ENCODE measurements at places on chromosomes 2 and 18.
A peak's percentile ranks its signal among the peaks of the same experiment; 100 is the strongest.

DNA sequence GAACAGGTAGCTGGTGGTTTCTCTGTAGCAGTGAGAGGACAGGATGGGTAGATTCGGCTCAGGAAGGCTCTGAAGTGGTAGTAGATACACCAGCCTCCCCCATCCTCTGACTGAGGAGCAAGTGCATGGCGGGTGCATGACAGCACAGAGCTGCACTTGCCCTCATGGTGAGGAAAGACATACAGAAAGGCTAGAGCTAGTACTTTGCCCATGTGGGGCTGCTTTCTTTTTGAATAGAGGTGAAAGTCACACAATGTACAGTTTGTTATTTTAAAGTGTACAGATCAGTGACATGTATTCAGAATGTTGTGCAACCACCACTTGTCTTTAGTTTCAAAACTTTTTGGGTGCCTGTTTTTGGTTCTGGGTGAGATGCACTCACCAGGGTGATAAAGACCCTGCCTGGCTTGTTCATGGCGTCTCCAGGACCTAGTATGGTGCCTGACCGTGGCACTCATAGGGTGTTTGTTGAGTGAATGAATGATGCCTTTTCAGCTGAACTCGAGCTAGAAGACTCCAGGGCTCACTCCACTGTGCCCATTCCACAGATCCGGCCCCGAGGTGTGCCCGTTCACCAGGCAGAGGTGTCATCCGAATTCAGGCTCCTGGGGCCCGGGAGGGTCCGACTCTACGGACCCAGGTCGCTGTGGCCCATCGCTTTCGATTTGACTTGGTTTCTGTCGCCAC lies 421 bp upstream of the VAMP5 start:
- DNase-seq = no peak

DNA sequence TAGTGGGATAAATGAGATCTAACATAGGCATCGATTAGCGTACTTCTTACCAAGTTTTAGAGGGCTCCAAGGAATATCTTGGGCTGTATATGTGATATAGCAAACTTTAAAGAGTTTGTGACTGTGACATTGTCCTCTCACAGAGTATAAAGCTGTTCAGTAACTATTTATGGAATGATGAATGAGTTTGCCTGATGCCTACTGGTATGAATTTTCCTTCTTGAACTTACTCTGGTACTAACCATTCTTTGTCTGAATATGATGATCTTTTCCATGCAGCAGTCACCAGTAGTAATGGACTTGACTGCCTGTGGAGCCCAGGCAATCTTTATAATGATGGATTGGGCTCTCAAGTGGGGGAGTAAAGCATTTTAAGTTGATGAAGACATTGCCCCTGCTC lies 120.5 kb downstream of the PARD3B start:
- DNase-seq = no peak

DNA sequence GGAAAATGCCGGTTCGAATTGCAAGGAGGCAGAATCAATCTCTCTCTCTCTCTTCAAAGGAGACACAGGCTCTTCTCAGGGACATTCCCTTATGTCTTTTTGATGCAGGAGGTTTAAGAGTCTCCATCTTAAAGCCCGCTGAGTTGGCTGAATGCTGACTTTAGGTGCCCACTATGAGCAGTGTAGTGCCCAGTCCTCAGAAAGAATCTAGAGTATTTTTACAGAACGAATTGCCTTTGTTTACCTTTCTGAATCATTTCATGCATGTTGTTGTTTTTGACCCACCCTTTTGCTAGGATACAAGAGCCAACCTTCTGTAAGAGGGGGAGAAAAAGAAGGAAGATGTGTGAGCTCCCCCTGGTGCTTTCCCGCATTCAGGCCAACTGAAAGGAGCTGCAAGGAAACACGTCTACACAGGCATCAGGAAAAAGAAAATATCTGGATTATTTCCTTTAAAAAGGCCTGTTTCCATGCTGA lies 193.5 kb upstream of the TCF4 start:
- peak; percentile 46 for DNase-seq

- DNase-seq = no peak
Observed at GRCh38 chr18:43744960-43745745, 467.9 kb upstream of the SYT4 start.

DNA sequence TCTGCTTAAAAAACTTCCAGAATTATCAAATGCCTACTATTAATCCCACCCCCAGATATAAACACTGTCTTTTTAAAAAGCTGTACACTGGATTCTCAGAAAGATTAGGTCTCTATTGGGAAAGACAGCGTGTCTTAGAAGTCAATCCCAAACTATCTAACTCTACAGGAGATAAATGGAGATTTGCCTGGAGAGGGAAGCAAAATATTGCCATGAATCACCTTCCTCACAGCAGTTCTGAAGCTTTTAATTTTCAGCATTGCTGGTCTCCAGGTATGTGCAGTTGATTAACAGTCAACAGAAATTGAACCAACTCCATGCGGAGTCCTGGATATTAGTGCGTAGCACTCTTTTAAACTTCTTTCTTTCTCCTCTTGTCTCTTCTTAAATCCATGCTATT lies 122.2 kb downstream of the DSC3 start:
- DNase-seq = no peak

DNA sequence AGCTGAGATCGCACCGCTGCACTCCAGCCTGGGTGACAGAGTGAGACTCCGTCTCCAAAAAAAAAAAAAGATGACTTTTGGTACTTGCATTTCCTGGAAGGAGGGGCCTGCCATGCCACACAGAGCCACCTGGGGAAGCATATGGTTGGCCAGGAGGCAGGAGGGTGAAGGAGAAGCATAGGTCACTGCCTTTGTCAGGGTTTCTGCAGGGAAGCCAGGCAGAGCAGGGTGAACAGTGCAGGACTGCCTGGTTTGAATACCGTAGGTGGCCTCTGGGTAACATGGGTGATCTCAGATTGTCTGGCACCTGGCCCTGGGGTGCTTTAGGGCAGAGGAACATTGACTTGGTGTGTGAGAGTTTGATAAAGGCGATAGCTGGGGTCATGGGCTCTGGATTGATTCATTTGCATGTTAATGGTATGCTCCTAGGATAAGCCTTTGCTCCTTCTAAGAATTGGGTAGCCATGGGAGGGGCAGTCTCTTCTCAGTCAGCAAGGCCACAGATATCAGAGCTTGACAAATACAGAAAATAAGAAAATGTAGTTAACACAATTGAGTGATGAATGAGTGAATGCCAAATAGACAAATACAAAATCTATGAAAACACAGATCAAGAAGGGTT lies 124.0 kb upstream of the SEC11C start:
- DNase-seq = no peak

GRCh38 chr2:88932686-88933085 lies 241.2 kb downstream of the RPIA start:
- no peak for DNase-seq

DNA sequence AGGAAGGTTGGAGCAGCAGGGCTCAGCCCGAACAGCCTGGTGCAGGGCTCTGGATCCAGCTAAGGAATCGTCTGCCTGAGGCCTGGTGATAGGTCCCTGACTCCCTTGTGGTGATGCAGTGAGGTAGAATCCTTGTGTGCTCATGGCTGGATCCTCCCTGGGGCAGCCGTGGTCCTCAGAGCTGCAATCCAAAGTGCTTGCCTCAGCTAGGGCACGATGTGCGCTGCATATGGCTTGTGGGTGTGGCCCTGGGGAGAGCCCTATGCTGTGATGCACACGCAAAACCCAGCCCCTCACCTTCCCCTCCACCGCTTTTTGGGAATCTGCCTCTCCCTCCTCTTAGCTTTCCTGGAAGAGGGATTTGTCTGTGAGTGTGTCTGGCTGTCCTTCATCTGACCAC lies 142.2 kb downstream of the DYSF start:
- no peak for DNase-seq

DNA sequence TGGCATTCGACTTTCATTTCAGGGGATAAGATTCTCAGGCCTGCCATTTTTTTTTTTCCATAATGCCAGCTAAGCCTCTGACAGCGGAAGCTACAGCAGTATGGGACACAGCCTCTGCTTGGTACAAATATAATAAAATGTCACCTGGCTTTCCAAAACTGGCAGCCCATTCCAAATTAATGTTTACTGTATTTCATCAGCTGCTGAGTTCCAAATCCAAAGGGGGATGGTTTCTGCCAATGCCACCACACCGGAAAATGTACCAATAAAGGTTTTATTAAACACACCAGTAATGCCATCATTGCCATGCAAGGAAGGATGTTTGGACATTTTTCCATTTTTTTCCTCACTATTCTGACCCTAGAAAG lies 275.8 kb upstream of the CCDC68 start:
- DNase-seq = no peak

GRCh38 chr2:19580830-19581229 lies 222.4 kb upstream of the OSR1 start:
- DNase-seq = no peak

DNA sequence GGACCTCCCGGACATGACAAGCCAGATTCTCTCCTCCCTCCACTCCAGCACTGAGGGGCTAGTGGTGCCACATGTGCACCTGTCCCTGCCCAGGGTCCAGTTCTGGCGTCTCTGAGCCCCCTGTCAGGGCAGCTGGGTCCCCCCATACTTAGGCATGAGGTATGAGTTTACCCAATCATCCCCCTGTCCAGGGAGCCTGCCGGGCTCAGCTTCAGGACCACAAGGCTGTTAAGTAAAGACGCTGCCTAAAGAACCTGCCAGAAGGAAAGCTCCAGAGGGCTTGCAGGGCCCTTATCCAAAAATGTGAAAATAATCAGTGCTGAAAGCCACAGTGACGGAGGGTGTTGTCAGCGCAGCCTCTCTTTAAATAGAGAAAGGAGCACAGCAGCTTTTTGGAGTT lies 40.0 kb downstream of the SH3BP4 start:
- no peak for DNase-seq

GRCh38 chr2:106108351-106108750 lies 85.8 kb downstream of the UXS1 start:
- DNase-seq = no peak

- no peak for DNase-seq
Observed at GRCh38 chr2:68390586-68390985, 25.5 kb downstream of the PLEK start.

GRCh38 chr2:72797740-72798139 lies 28.1 kb downstream of the EXOC6B start:
- no peak for DNase-seq

- no peak for DNase-seq
Observed at GRCh38 chr2:177489719-177490301, 97.2 kb downstream of the AGPS start.

DNA sequence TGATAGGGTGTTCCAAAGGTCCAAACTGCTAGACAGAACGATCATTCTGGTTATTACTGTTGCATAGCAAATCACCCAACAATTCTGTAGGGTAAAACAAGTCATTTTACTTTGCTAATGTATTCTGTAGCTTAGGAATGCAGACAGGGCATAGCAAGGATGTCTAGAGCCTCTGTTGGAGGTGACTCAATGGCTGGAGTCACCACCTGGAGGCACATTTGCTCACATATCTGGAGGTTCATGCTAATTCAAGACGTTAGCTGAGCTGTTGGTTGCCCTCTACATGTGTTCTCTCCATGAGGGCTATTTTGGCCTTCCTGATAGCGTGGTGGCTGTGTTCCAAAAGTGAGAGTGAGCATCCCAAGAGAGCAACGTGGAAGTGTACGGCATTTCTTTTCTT lies 22.5 kb upstream of the ST8SIA3 start:
- no peak for DNase-seq

DNA sequence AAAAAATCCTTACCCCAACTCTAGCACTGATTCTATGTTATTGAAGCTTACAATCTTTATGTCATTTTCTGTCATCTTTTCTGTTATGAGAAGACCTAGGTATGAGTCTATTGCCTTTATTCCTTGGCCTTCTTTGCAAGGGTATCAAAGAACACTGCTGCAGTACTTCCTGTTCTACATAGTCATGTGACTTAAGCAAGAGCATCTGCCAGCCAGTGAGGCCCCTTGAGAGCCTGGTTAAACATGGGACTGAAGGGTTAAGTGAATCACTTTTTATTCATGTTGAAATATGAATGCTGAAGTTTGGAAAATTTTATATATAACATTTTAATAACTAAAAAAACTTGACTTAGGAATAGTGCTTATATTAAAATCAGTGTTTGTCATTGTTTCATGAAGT lies 844 bp upstream of the CPS1 start:
- no peak for DNase-seq

GRCh38 chr18:44090453-44090852 lies 590.2 kb upstream of the SETBP1 start:
- DNase-seq = no peak

- no peak for DNase-seq
Observed at GRCh38 chr2:134217924-134218323, 35.9 kb upstream of the MGAT5 start.

GRCh38 chr18:79542876-79543750 lies 136.5 kb upstream of the CTDP1 start:
- no peak for DNase-seq

GRCh38 chr2:174688079-174688478 lies 76.2 kb downstream of the CHRNA1 start:
- no peak for DNase-seq

DNA sequence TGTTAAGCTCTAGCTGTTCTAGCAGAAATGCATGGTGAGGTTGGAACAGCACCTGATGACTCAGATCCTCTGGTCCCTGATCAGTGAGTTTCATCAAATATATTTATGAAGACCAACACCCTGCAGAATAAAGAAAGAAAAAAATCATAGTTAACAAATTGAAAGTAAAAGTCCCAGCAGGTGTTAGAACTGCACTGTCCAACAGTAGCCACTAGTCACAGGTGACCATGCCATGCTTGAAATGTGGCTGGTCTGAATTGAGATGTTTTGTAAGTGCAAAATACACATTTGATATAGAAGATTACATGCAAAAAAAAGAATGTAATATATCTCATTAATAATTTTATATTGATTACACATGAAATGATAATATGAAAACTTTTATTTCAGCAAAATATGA lies 1010.7 kb upstream of the ZEB2 start:
- DNase-seq = no peak

DNA sequence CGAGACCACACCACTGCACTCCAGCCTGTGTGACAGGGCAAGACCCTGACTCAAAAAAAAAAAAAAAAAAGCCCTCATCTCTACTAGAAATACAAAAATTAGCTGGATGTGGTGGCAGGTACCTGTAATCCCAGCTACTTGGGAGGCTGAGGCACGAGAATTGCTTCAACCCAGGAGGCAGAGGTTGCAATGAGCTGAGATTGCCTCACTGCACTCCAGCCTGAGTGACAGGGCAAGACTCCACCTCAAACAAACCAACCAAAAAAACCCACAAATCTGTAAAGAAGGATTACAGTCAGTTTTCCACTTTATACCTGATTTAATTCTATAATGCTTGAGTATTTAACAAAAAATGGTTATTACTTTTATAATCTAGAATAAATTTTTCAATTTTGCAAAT lies 9.7 kb downstream of the DARS1 start:
- DNase-seq = no peak

DNA sequence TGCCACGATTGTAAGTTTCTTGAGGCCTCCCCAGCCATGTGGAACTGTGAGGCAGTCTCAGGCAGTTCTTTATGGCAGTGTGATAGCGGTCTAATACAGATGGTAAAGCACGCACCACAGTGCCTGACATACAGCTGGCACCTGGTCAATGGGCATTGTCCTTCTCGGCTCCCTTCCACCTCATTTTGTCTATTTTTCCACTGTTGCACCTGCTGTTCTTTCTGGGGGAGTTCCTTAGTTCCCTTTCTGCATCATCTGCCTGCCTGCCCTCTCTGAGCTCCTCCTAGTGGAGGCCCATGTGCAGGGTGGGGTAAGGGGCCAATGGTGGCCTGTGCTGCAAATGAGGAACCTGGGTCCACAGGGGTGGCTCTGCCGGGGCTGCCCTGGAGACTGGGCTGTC lies 157.6 kb downstream of the LPIN1 start:
- no peak for DNase-seq

GRCh38 chr18:23798249-23798648 lies 109.0 kb downstream of the LAMA3 start:
- no peak for DNase-seq

GRCh38 chr18:49701190-49701589 lies 112.1 kb downstream of the ACAA2 start:
- DNase-seq = no peak

GRCh38 chr18:34509879-34510586 lies 200.1 kb upstream of the DTNA start:
- no peak for DNase-seq
